ENCODE measurements at places on chromosomes 6 and 20. TPM values are rescaled to one million over a fixed set of nuclear protein-coding genes. Genes with fewer than 3 reads are reported as not detected.

LBP gene
- total RNA-seq = 0.19 TPM

DNA sequence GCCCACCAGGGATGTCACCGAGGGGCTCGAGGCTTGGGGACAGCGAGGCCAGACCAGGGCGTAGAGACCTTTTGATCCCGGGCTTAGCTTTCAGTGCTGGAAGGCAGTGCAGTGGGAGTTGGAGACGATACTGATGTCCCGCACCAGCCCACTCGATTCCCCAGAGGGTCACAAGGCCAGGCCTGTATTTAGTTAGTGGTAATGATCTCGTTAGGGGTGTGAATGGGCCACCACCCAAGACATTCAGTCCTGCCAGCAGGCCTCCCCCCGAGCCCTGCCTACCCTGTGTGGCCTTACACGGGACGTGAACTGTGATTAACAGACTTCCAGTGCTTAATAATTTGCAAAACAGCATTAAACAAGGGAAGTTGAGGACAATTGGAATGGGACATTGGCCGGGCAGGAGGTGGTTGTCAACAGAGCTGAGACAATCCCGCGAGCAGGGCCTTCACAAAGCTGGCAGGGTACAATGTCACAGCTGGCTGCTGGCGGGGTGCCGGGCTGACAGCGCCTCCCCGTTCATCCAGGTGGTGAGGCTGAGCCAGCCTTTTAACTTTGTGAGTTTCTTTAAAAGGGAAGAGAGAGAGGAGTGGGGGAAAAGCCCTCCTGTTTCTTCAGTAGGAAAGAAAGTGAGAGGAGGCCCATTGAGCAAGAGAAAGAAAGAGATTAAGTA, 175.3 kb upstream of the RALGAPA2 start:
- H3K36me3 ChIP-seq = no peaks in the 10 kb centered on the region
- no peaks in the 10 kb centered on the region for H3K4me1 ChIP-seq
- no peak overlapping the region for H3K4me3 ChIP-seq
- DNase-seq = no peak
- H3K27ac ChIP-seq = no peak overlapping the region

DNA sequence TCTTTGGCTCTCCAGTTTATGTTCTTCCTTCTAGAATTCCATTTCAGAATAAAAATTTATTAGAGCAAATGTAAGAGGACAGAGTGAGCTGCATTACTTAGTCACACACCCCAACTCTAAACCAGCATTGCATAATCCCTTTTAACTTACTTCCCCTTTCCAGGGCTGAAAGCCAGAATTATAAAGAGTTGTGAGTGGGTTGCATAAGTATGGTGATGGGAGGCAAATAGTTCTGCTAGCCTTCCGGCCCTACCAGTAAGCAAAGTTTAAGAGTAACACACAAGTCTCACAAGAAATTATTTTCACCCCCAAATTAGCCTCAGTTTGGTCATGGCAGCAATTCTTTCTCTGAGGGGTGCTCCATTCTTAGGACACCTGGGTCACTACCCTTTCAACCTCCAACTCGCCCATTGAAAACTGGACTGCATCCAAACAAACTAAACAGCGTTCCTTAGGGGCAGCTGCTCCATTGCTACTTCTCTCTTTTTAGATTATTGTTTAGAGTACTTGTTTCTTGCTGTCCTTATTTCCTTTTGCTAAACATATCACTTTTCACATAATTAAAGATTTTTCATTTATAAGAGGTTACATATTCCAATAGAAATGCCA, 1.6 kb downstream of the KIAA0408 start:
- H3K4me3 ChIP-seq = peak overlapping the region; percentile 46
- no peak for DNase-seq
- no peaks in the 10 kb centered on the region for H3K36me3 ChIP-seq
- peak overlapping the region; percentile 70 for H3K27ac ChIP-seq
- peaks cover 6% of the 10 kb centered on the region for H3K4me1 ChIP-seq
- H3K27me3 ChIP-seq = no peaks in the 10 kb centered on the region

NHLRC1 gene
- total RNA-seq = 1.1 TPM

- H3K4me3 ChIP-seq = peak overlapping the region; percentile 18
- no peaks in the 10 kb centered on the region for H3K27me3 ChIP-seq
- H3K4me1 ChIP-seq = peaks cover 16% of the 10 kb centered on the region
- no peak for DNase-seq
- H3K27ac ChIP-seq = no peak overlapping the region
Observed at GRCh38 chr6:150894935-150895552, 29.5 kb downstream of the MTHFD1L start.
